Keratinocyte (primary cell): ENCODE measurements at places on chromosomes 5 and 9. TPM values are rescaled to one million over a fixed set of nuclear protein-coding genes. Genes with fewer than 3 reads are reported as not detected.

GRCh38 chr9:132078699-132079356, 839 bp downstream of the MED27 start:
- DNase-seq, result no peak

GRCh38 chr9:138013836-138014562, 136.4 kb downstream of the CACNA1B start:
- DNase-seq, result no peak

GRCh38 chr5:58458743-58459145, 1.1 kb downstream of the PLK2 start:
- DNase-seq, result no peak

Gene CCL28
- polyA plus RNA-seq, result 1.5 to 2.2 TPM (median 1.9 TPM) in 3 replicates

- no peak for DNase-seq
Observed at GRCh38 chr5:61969755-61970154, 336.3 kb upstream of the KIF2A start.

GRCh38 chr5:82107267-82107666, 135.4 kb downstream of the ATG10 start:
- DNase-seq, result no peak

Gene QRFP
- polyA plus RNA-seq, result not detected in 3 replicates
